Spinal cord (tissue), 10 donors: ENCODE measurements at places on chromosomes 6 and 20.

DNA sequence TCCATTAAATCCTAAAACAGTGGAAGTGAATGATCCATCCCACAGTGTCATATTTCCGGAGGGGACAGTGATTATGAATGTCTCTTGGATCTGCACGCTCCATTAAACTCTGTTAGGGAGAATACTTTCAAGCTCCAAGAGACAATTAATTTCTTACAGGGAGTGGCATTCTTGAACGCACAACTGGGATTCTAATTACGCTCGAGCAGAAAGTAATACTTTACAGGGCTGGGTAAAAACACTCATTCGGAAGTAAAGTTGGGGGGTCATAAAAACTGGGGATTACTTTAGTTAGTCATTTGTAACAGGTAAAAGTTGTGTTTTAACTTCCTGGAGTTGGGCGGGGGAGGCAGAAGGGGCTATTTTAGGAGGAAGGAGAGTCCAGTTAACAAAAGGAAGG lies 151.8 kb downstream of the ZFP64 start:
- no peak for DNase-seq

DNA sequence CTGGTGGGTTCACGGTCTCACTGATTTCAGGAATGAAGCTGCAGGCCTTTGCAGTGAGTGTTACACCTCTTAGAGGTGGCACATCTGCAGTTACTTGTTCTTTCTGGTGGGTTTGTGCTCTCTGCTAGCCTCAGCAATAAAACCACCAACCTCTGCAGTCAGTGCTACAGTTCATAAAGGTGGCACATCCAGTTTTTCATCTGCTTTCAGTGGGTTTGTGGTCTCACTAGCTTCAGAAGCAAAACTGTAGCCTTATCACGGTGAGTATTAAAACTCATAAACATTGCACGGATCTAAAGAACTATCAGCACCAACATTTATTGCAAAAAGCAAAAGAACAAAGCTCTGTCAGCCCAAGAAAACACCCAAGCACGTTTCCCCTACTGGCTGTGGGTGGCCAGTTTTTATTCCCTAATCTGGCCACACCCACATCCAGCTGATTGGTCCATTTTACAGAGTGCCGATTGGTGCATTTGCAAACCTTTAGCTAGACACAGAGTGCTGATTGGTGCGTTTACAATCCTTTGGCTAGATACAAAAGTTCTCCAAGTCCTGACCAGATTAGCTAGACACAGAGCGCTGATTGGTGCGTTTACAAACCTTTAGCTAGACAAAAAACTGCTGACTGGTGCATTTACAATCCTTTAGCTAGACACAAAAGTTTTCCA lies 3.4 kb upstream of the TMEM14C start:
- DNase-seq, result peak; percentile 6

DNA sequence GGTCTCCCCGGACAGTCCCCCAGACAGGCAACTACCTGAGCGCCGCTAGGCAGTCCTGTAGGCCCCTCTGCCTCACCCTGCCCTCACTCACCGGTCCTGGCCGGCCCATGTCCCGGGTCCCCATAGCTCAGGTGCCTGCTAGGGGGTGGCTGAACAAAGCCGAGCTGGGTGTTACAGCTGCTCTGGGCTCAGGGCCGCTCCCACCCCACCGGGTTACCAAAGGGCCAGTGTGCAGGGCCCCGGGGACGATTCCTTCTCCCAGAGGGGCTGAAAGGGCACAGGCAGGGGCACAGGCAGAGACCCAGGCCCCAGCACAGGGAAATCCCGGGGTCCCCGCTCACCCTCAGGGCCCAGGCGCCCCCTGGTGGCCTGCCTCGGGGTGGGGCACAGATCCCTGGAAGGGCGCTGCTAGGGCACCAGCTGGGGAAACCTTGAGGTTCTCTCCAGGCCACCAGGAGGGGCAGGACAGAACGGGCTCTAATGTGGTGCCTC lies 118.4 kb downstream of the GRM4 start:
- DNase-seq, result no peak

DNA sequence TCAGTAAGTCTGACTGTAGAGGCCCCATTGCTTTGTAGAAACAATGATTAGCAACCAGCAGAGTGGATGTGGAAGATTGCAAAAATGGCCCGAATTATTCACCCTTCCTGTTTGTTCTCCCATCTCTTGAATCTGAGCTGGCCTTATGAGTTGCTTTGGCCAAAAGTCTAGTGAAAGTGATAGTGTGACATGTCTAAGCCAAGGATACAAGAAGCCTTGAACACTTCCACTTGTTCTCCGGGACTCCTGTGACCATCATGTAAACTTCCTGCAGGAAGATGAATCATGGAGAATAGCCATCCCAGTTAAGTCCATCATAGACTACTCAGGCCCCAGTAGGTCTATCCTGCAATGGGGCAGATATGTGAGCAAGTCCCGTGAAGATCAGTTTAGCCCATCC lies 252.0 kb upstream of the JAG1 start:
- no peak for DNase-seq

GRCh38 chr6:7188492-7188891 lies 80.7 kb downstream of the RREB1 start:
- no peak for DNase-seq

- DNase-seq, result no peak
Measured at GRCh38 chr6:35665573-35665972, 23.1 kb downstream of the FKBP5 start.

DNA sequence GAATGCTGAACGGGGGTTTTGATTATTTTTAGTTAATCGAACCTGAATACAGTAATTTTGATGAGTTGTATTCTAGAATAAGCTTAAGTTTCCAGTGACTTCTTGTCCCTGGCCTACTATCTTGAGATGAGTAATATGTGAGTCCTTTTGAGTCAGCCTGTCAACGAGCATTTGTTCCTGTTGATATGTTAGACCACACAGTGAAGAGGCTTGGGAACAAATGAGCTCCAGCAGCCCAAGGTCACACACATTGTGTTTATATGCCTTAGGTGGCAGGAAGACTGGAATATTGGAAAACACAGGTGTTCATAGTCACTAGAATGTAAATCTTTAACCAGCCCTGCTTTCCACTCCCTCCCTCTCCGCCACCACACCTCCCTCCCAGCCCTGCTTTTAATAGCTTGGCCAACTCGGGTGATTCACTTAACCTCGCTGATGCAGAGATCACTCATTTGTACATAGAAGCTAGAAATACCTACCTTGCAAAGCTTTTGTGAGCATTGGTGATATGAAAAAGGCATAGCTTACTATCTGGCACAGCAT lies 9.1 kb downstream of the SMPDL3A start:
- no peak for DNase-seq

- no peak for DNase-seq
Measured at GRCh38 chr6:40852779-40853373, 186.1 kb downstream of the UNC5CL start.

DNA sequence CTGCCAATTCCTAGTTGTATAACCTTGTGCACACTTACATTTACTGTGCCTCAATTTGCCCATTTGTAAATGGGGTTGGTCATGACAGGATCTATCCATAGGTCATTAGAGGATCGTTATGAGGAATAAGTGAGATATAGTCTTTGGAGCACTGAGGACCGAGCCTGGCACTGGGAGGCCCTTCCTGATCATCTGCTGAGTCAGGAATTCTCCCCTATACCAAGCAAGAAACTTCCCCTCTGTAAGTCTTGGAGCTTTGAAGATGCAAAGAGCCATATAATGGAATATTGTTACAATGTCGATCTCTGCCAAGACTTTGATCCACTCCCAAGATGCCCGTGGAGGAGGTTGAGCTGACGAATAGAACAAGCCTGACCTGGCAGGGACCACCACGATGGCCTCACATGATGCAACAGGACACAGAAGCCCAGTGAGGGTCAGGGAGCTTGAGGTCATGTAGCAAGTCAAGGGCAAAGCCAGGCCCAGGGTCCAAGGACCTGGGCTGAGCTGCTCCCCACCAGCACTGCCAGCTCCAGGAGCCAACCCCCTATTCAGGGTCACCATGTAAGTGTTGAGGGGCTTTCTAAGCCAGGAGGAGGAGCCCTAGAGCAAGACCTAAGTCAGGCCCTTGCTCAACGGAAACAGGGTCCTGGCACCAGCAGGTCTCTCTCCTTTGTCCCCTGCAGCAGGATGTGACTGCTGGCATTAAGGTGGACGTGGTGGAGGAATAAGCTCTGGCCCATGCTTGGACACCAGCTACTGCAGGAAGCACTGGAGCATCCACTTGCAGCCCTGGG lies 16.7 kb downstream of the PDRG1 start:
- no peak for DNase-seq

- no peak for DNase-seq
Measured at GRCh38 chr20:51886341-51886740, 84.0 kb upstream of the SALL4 start.

- DNase-seq, result no peak
Measured at GRCh38 chr20:49948178-49948577, 12.0 kb downstream of the RNF114 start.

- DNase-seq, result no peak
Measured at GRCh38 chr6:21634582-21634981, 41.0 kb downstream of the SOX4 start.
